Jurkat, Clone E6-1 (cell line): ENCODE measurements at places on chromosomes 3 and 15.

GRCh38 chr3:42517117-42517516 is 14.7 kb downstream of the VIPR1 start:
- no peak for DNase-seq

- peak; percentile 25 for DNase-seq
Observed at GRCh38 chr15:88894819-88895767, at the start of gene HAPLN3. TSS of gene HAPLN3 (minus strand) at chr15:88895544. CDS start at chr15:88887298, 8,246 bp downstream.

GRCh38 chr3:105853801-105854432 is 14.9 kb downstream of the CBLB start:
- DNase-seq, result no peak

GRCh38 chr3:159832024-159832423 is 156.6 kb upstream of the IL12A start:
- peak; percentile 82 for DNase-seq

DNA sequence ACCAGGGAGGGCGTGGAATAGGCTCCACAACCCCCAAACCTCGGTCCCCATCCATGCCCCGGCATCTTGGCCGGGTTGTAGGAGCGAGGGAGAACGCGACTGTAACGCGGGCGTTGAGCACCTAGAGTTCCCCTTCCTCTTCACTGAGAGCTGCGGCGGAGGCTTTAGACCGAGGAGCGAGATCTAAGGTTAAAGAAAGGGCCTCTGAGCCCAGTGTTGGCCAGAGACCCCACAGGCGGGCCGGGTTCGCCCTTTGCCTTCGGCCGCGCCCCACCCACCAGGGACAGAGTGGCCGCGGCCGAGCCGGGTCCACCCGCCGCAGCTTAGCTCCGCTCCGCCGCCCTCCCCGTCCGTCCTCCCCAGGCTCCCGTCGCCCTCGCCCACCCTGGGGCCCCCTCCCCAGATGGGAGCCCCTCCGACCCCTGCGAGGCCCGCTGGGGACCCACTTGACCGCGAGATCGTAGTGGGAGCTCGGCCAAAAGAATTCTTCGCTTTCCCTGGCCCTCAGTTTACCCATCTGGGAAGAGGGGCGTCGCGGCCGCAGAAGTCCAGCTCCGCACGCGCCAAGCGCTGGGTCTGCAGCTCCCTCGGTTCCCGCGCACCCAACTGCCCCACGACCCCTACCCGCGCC is 425 bp downstream of the ANPEP start:
- DNase-seq, result no peak

DNA sequence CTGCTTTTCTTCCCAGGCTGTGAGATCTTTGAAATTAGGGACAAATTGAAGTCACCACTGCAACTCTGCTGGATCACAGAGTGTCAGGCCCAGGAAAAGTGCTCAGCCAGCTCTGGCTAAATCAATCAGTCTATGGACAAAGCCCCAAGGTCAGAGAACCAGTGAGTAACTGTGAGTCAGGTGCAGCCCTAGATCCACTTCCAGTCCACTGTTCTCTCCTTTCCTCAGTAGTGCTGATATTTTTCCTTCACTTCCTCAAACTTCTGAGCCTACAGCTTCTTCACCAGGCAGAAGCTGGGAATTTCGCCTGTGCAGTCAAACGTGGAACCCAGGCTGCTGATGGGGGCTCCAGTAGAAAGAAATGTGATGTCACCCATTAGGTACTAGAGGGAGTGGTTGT is 75.1 kb upstream of the TRIM42 start:
- DNase-seq, result no peak

GRCh38 chr3:144294659-144295538 is 323.3 kb downstream of the DIPK2A start:
- no peak for DNase-seq

GRCh38 chr3:195931582-195932273 is 23.4 kb upstream of the TNK2 start:
- no peak for DNase-seq

GRCh38 chr3:38151667-38152265 is 13.3 kb downstream of the MYD88 start:
- no peak for DNase-seq

- DNase-seq, result no peak
Observed at GRCh38 chr3:133548090-133548489, 25.4 kb upstream of the CDV3 start.

DNA sequence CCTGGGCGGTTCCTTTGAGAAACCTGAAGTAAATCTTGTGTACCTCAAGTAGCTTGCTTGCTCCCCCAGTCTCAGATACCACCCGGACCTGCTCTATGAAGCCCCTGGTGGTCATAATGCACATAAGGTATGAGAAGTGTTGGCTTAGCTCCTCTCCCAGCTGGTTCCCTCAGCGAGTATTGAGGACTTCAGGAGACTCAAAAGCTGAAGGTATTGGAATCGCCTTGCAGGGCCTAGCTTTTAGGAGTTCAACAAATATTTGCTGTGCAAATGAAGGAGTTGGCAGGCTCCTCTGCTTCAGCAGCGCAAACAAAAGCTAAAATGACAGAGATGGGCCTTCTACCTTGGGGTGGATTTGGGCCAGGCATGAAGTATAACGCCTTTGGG is 1.7 kb downstream of the CMTM8 start:
- DNase-seq, result peak; percentile 69

- no peak for DNase-seq
Observed at GRCh38 chr3:57065588-57065987, 5.1 kb downstream of the SPATA12 start.

GRCh38 chr3:127672429-127673190 is at the start of gene ABTB1:
TSS of gene ABTB1 (plus strand) at chr3:127672952. CDS start at chr3:127673026, 74 bp downstream.
- DNase-seq, result peak; percentile 65

DNA sequence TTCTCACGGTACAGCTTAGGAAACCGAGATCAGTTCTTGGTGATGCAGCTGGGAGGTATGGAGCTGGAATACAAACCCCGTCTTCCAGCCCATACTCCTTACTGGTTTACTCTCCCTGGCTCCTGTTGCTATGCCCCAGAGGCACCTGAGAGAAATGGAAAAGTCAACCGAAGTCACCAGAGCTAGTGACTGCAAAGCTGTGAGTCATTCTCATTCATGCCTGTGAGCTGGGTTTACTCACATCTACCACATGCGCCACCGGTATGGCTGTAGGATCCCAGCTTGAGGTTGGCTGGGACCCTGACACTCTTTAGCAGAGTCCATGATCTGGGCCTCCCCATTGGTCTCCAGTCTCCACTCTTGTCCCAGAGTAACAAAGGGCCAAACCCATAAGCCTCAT is 111.5 kb upstream of the ETV5 start:
- no peak for DNase-seq

DNA sequence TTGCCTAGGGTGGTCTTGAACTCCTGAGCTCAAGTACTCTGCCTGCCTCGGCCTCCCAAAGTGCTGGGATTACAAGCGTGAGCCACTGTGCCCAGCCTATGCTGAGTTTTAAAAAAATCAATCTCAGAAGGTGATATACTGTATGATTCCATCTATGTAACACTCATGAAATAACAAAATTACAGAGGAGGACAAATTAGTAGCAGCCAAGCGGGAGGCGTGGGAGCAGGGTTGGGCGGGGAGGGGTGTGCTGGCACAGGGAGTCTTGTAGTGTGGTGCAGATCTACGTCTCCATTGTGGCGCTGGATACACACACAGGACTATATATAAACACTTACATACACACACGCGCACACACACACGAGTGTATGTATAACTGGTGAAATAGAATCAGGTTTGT is 80.6 kb upstream of the LINGO1 start:
- no peak for DNase-seq

DNA sequence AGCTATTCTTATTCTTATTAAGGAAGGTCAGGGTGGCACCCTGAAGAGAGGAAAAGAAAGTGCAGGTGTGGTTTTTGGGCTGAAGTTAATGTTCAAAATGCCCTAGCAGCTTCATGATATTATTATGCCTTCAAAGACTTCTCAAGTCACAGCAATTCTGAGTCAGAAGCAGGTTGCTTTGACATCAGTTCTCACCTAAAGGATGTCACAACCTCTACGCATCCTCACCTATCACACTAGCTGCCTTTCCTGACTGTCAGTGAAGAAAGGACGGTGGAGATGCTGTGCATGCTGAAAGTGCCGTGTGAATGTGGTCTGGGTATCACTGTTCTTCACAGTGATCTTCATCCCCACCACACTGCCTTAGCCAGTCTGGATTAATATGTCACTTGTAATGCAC is 49.6 kb downstream of the NPTN start:
- DNase-seq, result no peak

DNA sequence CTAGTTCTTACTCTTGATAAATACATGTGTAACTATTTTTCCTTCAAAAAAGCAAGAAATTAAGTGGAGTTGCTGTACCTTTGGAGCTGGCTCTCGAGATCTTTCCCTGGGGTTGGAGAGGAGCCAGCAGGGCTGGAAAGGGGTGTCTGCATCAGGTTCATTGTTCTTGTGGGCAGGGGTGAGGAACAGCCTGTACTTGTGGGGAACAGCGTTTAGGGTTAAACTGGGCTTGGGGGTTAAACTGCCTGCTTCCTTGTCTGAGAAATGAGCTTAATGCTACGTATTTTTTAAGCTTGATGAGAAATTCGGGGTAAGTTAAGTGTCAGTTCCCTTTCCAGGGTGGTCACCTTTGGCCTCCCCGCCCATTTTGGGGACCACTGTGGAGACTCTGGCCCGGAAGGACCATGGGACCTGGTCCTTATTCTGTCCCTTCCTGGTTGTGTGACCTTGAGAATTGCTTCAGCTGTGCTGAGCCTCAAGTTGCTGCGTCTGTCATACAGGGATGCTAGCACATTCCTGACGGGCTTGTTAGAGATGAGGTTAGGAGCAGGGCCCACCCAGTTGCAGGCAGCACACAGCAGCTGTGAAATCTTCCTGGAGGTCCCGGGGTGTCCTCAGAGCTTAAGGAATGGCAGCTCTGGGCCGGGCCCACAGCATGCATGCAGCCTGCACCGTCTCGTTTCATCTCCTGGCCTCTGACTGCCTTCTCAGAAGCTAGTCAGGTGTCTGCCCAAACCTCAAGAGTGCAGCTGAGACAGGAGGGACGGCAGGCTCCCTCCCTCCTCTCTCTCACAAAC is 11.6 kb downstream of the H1-8 start:
- peak; percentile 31 for DNase-seq

DNA sequence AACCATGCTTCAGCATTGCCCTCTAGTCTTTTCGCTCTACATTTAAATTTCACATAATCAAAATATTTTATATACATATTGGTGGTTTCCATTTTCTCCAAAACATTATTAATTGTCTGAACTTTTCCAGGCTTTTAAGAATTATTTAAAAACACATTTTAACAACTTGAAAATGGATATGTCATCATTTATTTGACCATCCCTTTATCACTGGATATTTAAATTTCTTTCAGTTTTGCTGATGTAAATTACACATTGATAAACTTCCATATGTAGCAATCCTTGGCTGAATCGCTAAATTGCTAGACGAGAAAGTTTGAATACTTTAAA is 146.0 kb downstream of the ATP10A start:
- no peak for DNase-seq

DNA sequence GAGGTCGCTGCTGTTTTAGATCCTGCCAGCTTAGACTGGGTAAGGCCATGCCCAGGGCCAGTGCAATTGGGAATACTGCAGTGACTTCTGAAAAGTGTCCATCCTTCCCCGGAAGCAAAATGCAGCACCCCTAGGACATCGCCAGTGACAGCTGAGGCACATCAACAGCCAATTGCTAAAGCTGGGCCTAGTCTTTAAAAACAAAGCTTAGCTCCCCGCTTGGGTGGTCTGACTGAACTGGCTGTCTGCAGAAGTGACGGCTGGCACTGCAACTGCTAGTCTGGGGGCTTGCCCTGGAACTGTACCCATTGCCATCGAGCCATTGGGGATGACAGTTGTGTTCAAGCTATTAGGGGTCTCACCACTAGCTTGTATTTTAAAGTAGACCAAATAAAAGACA is 4.3 kb downstream of the LYSMD4 start:
- DNase-seq, result no peak

- no peak for DNase-seq
Observed at GRCh38 chr3:191973820-191974219, 512.9 kb downstream of the PYDC2 start.

DNA sequence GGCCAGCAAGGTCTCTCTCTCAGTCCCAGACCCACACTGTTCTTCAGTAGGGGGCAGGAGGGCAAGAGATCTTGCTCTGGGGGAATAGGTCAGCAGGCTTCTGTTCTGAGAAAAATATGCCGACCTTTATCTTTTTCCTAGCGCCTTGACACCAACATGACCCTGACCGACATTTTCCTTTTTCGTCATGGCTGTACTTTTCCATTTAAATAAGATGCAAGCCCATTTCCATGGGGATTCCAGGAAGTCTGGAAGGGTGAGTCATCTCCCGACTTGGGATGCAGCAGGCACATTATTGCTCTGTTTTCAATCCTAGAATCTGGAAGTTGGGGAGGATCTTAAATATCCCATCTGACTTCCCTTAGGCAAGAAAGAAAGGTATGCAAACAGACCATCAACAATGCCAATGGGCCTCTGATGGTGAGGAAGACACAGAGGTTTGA is 261.5 kb upstream of the LRTM1 start:
- no peak for DNase-seq

- DNase-seq, result no peak
Observed at GRCh38 chr3:37909067-37909911, 47.6 kb downstream of the CTDSPL start.

DNA sequence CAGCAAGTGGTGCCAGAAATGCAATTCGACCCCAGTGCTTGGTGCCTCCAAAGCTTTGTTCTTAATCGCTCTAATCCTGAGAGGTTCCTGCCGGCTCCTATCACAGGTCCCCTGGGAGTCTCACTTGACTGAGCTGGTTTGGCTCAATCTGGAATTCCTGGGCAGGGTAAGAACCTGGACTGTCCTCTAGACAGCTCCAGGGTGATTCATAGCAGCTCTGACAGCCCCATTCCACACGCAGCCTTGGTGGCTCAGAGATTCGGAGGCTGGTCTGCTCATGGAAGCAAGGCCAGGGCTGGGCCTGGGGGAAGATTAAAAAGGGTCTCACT is 37.9 kb downstream of the MYO5C start:
- no peak for DNase-seq

GRCh38 chr3:127074900-127075360 is 92.0 kb downstream of the PLXNA1 start:
- peak; percentile 29 for DNase-seq

- no peak for DNase-seq
Observed at GRCh38 chr3:33892655-33893054, 94.2 kb downstream of the PDCD6IP start.

- no peak for DNase-seq
Observed at GRCh38 chr3:196340466-196340865, 2.3 kb upstream of the TM4SF19 start.

DNA sequence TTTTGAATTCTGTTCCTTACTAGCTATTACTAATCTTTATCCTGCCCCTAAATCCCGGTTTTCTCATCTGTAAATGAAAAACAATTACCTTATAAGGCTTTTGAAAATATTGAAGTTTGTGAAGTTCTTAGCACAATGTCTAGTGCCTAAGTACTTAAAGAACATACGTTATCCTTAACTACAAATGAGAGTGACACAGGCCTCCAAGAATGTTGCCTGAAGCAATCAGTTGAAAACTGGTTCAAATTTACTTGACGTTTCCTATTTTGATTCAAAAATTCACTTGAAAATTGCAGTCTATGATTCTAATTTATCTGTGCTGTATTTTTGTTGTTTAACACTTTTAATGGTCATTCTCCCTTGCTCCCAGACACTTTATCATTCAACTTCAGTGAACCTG is 3.2 kb downstream of the SENP7 start:
- DNase-seq, result no peak
